Natural killer cell treated with Interleukin-12 subunit alpha and Interleukin-12 subunit beta and Interleukin-15 and Interleukin-18, amount 100 ng/mL, for 72 hours (primary cell): ENCODE measurements at places on chromosomes 16 and 17. TPM values are rescaled to one million over a fixed set of nuclear protein-coding genes. Genes with fewer than 3 reads are reported as not detected.
A peak's percentile ranks its signal among the peaks of the same experiment; 100 is the strongest.

DNA sequence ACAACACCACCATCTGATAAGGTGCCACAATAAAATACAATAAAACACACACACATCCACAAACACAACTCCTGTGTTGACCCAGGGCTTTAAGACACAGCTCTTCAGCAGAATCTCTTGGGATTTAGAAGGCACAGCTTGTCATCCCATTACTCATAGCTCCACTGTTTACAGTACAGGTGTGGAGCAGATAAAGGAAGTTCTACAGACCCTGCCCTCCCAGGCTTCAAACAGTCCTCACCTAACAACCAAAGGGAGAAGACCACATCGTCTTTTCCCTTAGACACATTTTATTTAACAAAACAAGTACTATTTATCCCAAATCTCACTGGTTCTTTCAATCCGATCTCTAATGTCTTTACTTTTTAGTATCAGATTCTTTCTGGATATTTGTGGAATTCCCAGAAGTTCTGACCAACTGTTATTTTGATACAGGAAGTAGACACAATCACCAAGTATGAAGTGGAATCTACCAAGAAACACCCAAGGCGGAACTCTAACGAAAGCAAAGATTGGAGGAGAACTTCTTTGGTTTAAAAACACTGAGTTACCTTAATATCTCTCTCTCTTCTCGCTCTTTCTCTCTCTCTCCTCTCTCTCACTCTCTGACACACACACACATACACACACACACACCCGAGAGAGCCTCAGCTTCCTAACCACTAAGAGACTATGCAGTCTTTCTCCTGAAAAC is 46.1 kb downstream of the CYTH1 start:
- peak; percentile 65 for DNase-seq

- no peak for DNase-seq
Measured at GRCh38 chr17:82043507-82043906, 6.0 kb upstream of the DCXR start.

- DNase-seq, result no peak
Measured at GRCh38 chr17:19579867-19580565, 46.4 kb downstream of the SLC47A1 start.

DNA sequence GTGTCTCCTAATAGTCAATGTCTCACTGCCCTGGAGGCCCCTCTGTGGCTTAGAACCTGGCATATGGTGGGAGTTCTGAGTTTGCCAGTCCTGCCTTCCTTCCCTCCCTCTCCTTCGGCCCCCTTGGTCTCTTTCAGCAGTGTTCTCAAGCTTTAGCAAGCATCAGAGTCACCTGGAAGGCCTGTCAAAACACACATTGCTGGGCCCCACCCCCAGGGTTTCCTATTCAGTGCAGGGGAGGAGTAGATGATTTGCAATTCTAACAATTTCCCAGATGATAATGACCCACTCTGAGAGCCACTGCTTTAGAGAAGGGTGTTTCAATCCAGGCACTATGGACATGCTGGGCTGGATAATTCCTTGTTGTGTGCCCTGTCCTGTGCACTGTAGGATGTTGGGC is 26.4 kb upstream of the TMEM220 start:
- DNase-seq, result no peak

Gene NKIRAS2
- total RNA-seq, result 28.7 TPM

- no peak for DNase-seq
Measured at GRCh38 chr17:78921437-78921971, 3.7 kb downstream of the TIMP2 start.

DNA sequence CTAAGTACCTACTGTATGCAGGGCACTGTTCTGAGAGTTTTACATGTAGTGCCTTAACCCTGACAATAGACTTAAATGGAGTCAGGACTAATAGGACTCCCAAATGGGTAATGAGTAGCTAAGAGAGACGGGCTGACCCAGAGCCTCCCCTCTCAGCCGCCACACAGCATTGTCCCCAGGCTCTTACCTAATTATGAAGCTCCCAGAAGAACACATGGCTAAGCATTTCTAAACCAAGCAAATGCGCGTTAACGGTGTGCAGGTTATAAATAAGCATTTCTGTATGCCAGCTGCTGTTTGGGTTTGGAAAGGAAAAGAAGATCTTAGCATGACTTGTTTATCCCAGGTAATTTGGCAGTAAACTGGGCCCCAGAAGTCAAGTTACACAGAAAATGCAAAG is 14.3 kb downstream of the KATNIP start:
- DNase-seq, result no peak

Gene KRT31
- not detected for total RNA-seq

DNA sequence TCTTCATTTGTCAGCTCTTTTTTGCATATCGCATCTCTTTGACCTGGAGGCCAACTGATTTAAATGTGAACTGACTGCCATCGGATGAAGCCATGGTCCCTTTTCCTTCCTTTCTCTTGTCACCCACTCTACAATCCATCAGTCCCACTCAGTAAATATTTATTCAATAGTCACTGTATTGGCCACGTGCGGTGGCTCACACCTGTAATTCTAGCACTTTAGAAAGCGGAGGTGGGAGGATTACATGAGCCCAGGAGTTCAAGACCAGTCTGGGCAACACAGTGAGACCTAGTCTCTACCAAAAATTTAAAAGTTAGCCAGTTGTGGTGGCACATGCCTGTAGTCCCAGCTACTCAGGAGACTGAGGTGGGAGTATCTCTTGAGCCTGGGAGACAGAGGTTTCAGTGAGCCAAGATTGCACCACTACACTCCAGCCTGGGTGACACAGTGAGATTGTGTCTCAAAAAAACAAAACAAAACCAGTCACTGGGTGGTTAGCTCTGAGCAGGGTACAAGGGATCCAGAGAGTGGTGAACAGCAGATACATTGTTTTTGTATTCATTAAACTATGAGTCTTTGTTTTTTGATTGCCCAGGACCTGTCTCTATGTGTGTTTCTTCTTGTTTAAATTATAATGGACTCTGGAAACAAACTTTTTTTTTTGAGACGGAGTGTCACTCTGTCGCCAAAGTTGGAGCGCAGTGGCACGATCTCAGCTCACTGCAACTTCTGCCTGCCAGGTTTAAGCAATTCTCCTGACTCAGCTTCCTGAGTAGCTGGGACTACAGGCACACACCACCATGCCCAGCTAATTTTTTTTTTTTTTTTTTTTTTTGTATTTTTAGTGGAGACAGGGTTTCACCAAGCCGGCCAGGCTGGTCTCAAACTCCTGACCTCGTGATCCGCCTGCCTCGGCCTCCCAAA is 6.9 kb downstream of the PHAF1 start:
- no peak for DNase-seq

Gene XYLT1
- 41.9 TPM for total RNA-seq

- no peak for DNase-seq
Measured at GRCh38 chr16:56363781-56364565, 61.4 kb downstream of the AMFR start.

Gene CAMKK1
- total RNA-seq, result 3.3 TPM

DNA sequence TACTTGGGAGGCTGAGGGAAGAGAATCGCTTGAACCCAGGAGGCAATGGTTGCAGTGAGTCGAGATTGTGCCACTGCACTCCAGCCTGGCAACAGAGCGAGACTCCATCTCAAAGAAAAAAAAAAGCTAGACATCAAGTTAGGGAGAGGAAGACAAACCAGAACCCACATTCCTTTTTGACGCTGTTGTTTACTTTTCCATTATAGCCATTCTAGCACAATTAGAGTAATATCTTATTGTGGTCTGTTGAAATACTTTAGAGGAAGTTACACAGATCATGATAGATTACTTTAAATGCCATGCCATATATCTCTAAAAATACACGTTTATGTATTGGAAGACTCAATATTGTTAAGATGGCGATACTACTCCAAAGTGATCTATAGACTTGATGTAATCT is 16.5 kb upstream of the ABCC1 start:
- DNase-seq, result no peak

DNA sequence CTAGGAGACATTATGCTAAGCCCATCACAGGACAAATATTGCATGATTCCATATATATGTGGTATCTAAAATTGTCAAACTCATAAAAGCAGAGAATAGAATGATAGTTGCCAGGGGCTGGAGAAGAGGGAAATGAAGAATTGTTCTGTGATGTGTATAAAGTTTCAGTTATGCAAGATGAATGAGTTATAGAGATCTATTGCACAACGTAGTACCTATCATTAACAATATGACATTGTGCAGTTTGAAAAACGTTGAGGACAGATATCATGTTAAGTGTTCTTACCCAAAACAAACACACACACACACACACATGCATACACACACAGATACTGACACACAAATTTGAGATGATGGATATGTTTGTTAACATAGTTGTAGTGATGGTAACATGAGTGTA is 871.6 kb upstream of the GOT2 start:
- no peak for DNase-seq

Gene SBK1
- 1.1 TPM for total RNA-seq

DNA sequence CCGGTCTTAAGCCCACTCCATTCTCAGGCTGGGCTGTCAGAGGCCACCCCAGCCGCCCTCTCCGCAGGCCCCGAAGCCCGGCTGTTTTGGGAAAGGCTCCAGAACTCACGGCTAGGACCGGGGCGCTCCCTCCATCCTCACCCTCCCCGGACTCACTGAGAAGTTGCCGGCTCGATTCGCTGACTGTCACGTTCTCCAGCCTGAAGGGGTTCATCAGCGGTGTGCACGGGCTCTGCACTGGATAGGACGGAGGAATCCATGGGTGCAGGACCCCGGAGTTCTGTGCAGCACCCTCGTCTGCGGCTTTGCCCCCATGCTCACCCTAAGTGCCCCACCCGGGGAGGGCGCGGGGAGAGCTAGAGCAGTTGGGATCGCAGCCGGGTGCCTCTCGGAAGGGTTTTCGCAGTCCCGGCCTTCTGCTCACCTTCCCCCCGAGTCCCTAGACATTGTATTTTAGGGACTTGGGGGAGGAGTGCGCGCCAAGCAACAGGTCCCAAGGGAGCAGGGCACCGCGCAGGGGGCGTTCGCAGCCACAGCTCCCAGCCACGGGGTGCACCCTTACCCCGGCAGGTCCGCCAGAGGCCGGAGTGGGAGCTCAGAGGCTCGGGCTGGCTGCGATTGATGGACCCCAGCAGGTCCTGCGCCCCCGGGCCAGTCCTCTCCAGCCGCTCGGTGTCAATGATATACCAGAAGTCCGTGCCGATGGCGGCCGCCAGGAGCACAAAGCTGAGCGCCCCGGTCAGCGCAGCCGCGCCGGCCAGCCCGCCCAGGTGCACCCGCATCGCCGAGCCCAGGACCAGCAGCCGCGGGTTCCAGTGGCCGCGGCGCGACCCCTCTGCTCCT is 1.0 kb downstream of the TMEM114 start:
- DNase-seq, result no peak

DNA sequence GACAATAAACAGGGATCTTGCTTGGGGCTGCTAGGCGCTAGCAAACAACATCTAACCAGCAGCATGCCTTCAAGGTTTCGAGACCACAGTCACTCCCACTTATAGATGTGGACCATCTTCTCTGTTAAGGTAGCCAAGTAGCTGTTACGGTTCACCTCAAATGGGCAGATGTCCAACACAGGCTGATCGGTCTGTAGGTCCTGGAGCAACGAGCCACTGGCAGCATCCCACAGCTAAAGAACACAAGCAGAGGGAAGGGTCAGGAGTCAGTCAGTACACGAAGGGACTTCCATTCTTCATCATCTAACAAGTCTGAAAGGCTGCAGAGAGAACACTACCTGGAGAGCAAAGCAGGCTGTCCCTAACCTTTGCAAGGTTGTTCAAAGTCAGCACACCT is 16.9 kb upstream of the GLG1 start:
- no peak for DNase-seq

GRCh38 chr17:31510308-31511194 is 119.1 kb downstream of the RAB11FIP4 start:
- no peak for DNase-seq

DNA sequence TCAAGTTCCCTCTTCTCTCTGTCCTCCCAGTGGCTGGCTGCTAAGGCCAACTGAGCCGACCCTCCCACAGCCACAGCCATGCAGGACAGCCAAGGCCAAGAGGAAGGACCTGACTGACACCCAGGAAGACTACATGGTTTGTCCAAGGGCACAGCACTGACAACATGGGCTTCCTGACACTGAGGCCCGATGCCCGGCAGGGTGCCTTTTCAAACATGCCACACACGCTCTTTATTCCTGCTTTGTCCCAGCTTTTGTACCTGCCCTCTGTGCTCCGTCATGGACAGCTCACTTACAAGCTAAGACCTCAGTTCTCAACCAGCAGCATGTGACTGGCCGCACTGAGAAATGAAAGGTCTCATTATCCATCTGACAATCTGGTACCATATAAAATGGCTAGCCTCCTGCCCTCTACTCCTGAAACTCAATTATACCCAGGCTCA is 45.8 kb downstream of the TEX2 start:
- no peak for DNase-seq

DNA sequence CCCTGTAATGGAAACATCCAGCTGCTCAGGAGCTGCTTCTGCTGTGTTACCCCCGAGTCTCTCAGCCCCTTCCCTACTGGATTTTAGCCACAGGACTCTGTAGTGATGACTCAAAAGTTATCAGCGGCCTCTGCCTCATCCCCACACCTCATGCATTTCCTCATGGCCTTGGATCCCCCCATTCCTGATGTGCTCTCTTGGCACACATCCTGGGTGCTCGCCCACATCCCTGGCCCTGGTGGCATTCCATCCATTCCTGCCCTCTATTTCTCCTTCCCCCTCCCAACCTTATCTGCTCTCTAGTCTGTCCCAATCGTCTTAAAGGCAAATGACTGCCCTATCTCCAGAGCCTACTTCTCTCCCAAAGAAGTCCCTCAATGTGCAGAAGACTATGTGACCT is 24.6 kb downstream of the MARF1 start:
- no peak for DNase-seq

DNA sequence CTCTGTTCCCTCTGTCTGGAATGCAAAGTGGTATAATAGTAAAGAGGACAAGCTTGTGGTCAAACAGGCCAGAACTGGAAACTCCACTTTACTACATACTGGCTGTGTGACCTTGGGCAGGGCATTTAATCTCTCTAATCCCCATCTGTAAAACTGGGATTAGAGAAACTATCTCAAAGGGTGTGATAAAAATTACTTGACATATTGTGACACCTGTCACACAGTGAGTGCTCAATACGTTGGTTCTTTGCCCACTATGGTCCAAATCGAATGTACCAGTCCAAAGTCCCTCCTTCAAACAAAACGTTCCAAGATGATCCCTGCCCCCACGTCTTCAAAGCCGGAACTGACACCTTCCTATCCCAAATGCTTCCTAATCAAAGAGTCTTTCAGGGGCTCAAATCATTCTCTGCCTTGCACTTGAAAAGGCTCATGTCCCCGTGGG is 734 bp downstream of the PGAP3 start:
- DNase-seq, result no peak

GRCh38 chr16:86572041-86572521 is 5.5 kb downstream of the FOXC2 start:
- DNase-seq, result peak; percentile 12

Gene NOL3
- 20.1 TPM for total RNA-seq
